ENCODE measurements at places on chromosomes 13 and 19.

GRCh38 chr13:114155320-114155719 lies 22.9 kb upstream of the RASA3 start:
- no peak for DNase-seq

DNA sequence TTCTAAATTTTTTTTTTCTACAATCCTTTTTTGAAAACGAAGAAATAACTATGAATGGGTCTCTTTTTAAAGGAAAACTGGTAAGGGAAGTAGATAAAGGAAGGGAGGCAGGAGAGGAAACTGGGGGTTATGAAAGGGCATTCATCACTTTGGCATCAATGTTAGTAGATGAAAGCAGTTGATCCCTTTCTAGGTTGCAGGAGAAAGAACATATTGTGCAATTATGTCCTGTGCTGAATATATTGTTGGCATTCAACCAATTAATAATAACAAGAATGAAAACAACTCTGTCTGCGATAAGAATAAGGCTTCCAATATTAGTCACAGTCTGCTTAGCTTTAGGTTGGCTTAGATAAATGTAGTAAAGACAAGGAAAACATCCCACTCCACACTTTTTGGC lies 796.8 kb upstream of the KLHL1 start:
- DNase-seq: no peak

DNA sequence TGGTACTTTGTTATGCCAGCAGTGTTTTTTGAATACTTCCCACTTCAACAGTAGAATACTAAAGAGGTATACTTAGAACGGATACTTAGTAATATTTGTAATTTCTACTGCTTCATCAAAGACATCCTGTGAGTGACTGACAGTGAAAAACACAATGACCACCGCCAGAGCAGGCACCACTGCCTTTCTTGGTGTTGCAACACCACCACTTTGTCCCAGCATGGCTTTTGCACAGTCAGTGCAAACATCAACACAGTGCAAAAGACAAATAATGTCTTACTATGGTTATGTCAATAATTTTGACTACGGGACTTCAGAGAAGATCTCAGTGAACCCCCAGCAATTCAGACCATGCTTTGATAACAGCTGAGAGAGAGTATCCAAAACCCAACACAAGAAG lies 220.5 kb downstream of the RBM26 start:
- DNase-seq: no peak

DNA sequence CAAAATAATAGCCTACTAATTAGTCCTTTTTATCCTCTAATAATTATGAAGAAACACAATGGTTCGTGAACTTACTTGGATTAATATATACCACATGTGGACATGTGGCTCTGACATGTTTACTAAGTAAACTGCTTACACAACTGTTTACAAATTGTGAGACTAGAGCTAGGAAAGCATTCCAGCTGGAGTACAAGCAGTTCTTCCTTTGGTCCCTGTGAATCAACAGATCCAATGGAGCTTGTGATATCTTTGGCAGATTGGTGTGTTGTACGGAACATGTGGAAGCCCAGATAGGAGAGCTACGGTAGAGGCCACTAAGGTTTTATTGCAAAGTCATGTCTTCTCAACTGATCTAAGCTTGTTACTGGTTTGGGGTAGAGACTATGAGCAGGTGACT lies 145.5 kb upstream of the SPRY2 start:
- no peak for DNase-seq

DNA sequence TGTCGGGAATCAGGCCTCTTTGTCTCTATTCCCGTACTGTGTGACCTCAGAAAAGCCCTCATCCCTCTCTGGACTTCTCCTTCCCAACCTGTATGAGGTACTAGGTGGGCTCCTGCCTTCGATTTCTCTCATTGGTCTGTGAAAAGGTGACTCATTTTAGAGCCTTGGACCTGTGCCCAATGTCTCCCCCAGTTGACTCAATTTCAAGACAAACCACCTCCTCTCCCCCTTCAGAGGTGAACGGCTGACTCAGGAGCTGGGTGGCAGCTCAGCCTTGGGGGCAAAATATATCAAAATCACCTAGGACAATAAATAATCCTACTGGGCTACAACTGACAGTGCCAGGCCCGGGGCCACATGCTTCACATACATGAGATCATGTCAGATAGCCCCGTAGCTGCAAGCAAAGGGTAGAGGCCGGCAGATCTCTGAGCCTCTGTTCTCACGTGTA lies 630 bp downstream of the COQ8B start:
- DNase-seq: no peak

- DNase-seq: no peak
Measured at GRCh38 chr19:5803441-5803751, 1.5 kb upstream of the NRTN start.

- DNase-seq: peak; percentile 93
Measured at GRCh38 chr19:39078436-39079200, 5.5 kb upstream of the ACP7 start.

DNA sequence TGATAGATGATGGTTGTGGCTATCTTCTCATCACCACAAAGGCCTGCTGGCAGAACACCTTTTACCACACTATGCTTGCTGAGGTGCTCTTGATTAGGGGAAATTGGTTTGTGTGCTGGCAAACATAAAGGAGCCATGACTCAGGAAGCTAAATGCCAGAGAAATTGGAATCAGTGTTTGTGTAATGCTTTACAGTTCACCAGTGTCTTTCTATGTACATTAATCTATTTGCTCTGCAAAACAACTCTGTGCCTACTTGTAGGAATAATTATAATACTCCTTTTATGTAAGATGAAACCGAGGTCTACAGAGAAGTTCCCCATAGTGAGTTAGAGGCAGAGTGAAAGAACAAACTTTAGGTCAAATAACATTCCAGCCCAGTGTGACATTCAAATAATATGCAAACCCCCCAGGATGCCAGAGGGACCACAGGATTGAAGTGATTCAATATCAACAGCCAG lies 390.5 kb upstream of the HTR2A start:
- DNase-seq: peak; percentile 57

GRCh38 chr19:18291590-18292461 lies 10.4 kb upstream of the JUND start:
- no peak for DNase-seq

DNA sequence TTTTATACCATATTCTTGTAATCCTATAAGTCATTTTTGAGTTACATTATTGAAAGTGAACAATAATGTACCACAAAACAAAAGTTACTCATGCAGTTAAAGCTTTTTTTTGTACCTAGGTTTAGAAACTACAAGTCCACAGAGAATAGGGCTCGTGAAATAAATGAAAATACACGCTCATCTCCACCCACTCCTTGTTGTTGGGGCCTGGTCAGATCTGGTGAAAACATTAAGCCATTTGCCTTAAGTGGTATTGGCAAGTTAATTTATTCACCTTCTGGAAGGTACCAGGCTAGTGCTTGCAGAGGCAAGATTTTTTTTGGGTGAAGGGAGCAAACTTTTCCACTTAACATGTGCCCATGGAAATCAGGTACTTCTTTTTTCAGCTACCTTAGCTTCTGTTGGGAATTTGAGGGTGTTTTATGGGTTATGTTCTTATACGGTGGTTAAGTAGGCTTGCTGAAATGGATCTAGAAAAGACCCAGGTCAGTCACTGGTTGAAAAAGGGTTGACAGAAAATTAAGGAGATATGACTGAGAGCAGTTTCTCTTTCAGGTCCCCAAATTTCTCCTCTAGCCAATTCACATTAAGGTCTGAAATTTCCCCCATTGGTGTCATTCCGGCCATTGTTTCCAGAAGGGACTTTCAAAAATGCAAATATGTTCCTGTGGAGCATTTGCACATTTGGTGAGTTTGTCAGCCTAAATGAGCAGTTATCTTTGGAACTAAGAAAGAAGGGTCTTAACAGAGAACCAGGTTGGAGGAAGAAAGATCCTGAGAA lies 143.3 kb downstream of the KCNRG start:
- DNase-seq: no peak

DNA sequence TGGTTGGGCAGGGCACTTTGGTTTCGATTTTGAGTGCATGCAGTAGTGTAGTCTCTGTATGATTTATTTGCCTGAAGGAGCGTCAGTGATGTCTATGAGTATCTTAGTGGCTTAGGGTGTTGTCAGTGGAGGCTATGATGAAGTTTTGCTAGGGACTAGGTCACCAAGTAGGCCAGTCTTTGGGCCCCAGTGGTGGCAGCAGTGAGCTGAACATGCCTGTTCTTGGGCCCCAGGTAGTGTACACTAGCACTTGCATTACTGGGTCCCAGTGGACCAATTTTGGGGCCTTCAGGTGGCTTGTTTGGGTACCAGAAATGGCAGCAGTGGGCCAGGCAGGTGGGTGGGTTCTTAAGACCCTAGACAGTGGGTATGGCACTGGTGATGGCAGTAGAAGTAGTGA lies 598.7 kb upstream of the SPRY2 start:
- no peak for DNase-seq

DNA sequence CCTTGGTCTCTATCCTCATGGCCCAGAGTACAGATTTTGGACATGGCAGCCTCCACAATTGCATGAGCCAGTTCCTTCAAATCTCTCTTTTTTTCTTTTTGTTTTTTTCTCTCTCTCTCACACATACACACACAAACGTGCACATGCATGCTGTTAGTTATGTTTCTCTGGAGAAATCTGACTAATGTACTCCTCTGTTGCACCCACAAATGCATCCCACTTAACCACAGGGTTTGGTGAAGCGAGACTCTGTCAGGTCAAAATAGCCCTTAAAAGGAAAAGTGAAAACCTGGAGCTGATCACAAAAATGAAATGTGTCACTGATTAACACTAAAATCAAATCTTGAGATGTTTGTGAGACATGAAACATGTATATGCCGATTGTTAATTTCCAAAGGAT lies 374.6 kb upstream of the ARGLU1 start:
- DNase-seq: no peak

DNA sequence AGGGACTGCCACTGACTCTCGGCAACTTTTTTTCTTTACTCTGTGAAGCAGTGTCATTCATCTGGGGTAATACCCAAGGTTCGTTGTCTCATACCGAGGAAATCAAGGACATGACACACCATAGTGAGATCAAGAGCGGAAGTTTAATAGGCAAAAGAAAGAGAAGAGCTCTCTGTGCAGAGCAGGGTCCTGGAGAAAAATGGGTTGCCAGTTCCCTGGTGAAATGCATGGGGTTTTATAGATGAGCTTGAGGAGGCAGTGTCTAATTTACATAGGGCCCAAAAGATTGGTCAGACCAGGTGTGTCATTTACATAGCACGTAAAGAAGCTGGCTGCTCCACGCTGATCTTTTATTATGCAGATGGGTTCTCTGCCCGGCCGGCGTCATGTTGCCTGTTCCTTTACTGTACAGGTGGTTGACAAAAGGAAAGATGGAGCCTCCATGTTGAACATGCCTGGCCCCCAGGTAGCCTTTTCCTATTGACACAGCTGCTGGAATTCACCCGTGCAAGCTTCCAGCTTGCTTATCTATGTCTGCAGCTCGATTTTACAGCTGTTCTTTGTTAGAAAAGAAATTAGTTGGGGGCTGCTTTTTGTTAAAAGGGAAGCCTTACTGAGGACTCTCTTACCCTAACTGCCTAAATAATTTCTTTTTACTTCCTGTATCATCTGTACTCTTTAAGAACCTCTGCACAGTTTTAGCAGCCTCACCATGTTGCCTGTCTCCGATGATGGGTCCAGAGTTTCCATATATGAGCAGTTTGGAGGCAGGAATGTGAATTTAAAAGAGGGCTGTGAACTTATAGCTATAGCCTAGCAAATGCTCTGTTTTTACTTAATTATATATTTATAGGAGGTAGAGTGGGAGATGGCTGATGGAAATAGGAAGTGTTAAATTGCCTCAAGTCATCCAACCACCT lies 98.0 kb upstream of the DIAPH3 start:
- DNase-seq: no peak

DNA sequence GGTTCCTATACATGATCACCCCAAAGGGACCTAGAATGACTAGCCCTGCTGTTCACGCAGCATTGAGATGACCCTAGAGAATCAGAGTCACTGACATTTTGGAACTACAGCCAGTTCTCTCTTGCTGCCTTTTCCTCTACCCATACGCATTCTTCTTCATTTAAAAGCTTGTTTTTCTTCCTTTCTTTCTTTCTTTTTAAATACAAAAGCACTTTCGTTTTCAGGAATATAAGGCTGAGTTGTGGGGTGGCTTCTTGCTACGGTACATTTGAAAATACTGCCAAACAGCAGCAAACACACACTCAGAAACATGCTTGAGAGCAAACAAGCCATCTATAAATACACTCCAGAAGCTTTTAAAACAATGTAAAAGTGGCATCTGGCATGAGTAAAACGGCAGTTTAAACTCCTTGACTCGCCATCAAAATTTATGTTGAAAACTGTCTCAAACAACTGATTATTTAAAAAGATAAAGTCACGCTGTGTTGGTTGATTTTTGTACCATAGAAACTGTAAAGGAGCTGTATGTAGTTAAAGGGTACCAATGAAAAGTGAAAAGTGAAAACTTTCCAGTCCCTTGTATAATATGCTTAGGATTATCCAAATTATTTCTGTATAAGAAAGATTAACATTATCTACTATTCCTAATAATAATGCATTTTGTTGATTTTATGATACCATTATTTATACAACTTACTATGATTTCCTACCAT lies 95.6 kb downstream of the PCDH9 start:
- no peak for DNase-seq

- no peak for DNase-seq
Measured at GRCh38 chr13:109595471-109595870, 190.9 kb downstream of the IRS2 start.

- DNase-seq: peak; percentile 67
Measured at GRCh38 chr13:39895254-39895653, 239.8 kb downstream of the COG6 start.

DNA sequence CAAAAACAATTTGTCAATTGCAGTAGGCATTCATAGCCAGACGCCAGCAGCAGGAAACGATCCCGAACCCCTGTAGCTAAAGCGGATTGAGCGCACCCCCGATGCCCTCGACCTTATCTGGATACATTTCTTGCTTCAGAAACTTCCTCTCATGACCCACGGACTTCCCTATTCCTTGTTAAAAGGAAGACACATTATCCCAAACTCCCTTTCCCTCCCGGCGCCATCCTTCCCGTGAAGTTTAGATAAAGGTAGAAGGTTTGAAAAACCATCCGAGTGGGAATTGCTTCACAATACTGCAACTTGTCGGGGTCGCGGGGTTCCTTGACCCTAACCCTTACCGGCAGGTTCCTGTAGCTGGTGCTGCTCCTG lies 977 bp downstream of the PCDH20 start:
- DNase-seq: no peak

GRCh38 chr13:19795956-19796355 lies 13.2 kb upstream of the PSPC1 start:
- no peak for DNase-seq

GRCh38 chr13:99834246-99834645 lies 137.3 kb downstream of the ZIC5 start:
- no peak for DNase-seq

GRCh38 chr19:17755977-17756670 lies 4.8 kb downstream of the FCHO1 start:
- no peak for DNase-seq

All from AG04449 (cell line).